Amniotic stem cell (primary cell): ENCODE measurements at places on chromosomes 4 and X.

DNA sequence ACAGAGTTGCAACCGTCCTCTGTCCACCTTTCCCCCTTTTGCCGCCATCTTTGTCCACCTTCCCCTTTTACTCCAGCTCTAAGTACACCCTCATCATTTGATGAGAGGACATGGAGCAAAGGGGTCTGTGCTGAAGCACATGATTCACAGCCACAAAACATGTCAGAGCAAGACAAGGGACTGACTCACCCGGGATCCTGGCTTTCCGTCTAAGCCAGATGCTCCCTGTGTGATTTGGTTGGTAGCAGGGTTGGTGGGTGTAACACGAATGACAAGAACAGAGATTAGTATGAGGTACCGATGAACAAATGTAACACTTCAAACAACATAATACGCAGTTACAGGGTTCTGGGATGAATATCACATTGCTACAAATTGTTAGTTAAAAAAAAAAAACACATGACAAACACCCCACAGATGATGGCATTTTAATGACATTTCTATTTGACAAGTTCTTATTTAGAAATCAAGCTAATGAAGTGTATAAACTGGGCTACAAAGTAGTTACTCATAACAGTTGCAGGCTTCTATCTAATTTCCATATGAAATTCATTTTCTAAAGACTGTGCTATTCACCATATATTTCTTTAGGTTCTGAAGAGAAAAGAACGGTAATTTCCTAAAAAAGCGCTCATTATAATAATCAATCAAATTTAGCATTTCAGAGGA, 71.4 kb upstream of the ETNPPL start:
- DNase-seq: peak; percentile 17

- DNase-seq: no peak
These were observed 850 bp downstream of the IGBP1 start for GRCh38 chrX:70134116-70134477.

- DNase-seq: no peak
These were observed 646 bp downstream of the ABCB7 start for GRCh38 chrX:75155447-75155826.

DNA sequence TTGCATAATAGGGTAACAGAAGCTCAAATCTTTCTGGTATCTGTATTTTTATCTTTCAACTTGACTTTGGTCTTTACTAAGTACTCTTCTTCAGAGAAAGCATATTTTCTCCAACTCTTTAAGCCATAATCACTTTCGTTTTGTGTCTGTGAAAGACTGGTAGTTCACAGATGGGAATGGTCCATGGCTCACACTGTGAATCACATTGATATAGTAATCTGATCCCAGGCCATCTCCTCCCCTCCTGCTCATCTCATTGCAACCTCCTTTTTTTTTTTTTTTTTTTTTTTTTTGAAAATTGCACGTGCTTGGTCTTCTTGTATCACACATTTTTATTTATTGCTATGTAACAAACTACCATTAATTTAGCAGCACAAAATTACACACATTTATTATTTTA, 694.5 kb upstream of the SLIT2 start:
- DNase-seq: no peak

GRCh38 chrX:68499543-68500504, 973 bp downstream of the YIPF6 start:
- no peak for DNase-seq

DNA sequence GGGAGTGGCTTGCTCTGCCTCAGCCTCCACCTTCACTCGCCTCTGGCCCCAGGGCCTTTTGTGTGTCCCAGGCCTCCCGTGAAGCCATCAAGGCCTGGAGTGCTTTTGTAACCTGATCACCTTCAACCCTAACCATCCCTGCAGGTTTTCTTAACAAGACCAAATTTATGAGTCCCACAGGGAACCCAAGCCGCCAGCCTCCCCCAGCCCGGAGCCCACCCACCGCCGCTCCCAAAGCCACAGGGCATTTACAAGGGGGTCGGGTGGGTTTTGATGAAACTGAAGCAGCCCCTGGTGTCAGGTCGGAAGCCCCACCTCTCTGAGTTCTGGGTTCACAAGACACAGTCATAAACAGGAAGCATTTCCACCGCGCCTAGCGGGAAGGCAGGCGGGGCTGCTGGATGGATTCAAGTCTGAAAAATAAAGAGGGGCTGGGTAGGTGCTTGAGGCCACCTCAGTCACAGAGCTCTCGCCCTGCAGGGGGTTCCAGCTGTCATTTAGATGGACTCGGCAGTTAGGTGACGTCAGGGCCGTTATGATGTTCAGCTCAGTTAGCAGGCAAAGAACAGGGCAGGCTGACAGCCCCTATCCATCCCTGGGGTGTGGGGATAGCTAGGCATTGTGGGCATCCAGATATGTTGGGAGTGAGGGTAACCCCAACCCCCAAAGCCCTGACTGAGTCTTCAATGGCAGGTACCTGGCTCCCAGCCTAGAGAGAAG, 128.5 kb downstream of the BCOR start:
- DNase-seq: no peak
